Natural killer cell treated with Interleukin-12 subunit alpha and Interleukin-12 subunit beta and Interleukin-15 and Interleukin-18, amount 100 ng/mL, for 72 hours (primary cell): ENCODE measurements at places on chromosomes 2 and 18.

- DNase-seq, result no peak
These were observed 807 bp downstream of the GAREM1 start for GRCh38 chr18:32469691-32470459.

- DNase-seq, result no peak
These were observed 199.8 kb downstream of the EPHA4 start for GRCh38 chr2:221372159-221372884.

- DNase-seq, result no peak
These were observed 57.7 kb downstream of the BIN1 start for GRCh38 chr2:127048969-127049897.

- no peak for DNase-seq
These were observed 24.0 kb downstream of the C2orf49 start for GRCh38 chr2:105361102-105361889.

DNA sequence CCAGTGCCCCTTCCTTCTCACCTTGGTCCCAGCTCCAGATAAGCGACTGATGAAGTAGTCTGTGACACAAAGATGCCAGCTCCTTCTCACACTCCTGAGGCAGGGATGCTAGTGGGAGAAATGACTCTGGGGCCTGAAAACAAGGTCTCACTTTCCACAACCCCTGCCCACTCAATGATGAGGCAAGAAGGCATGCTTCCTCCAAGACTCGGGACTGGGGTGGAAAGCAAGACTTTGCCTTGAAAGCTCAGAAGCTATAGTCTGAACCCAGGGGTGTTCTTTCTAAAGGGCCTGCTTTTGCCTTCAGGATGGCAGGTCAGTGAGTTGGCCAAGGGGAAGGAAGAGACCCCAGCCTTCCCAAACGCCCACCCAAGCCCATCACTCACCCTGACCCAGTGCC is 1.4 kb downstream of the CCDC142 start:
- peak; percentile 44 for DNase-seq

- no peak for DNase-seq
These were observed 202.9 kb upstream of the NT5C1B start for GRCh38 chr2:18792226-18792629.

DNA sequence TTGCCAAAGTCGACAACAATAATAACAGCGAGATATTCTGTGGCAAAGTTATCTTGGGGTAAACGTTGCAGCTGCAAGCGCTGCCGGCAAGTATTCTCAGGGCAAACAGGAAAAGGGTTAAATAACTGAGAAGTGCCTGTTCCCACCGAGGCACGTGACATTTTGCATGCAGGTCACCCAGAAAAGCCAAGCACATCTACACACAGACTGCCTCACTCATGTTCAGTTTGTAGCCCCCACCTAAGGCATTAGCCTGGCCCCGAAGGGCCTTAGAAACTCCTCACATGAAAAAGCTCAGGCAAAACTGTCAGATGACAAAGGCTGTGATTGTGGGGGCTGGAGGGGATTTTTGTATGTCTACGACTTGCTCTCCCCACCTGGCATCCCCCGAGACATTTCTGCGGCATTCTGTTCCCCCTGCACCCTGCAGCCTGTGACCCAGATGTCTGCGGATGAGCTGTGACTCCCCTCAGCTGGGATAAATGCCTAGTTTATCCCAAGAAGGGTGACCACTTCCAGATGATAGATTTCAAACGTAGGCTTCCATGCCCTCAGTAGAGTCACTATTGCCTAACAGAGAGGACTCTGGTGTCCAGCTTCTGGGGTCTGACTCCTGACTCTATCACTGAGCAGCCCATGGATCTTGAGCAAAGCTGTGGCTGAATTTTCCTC is 215.2 kb upstream of the SIX2 start:
- DNase-seq, result no peak

GRCh38 chr2:241734467-241735208 is at the start of gene D2HGDH:
Gene D2HGDH (plus strand): TSS chr2:241734630. CDS start chr2:241735225, 595 bp downstream.
- peak; percentile 94 for DNase-seq

DNA sequence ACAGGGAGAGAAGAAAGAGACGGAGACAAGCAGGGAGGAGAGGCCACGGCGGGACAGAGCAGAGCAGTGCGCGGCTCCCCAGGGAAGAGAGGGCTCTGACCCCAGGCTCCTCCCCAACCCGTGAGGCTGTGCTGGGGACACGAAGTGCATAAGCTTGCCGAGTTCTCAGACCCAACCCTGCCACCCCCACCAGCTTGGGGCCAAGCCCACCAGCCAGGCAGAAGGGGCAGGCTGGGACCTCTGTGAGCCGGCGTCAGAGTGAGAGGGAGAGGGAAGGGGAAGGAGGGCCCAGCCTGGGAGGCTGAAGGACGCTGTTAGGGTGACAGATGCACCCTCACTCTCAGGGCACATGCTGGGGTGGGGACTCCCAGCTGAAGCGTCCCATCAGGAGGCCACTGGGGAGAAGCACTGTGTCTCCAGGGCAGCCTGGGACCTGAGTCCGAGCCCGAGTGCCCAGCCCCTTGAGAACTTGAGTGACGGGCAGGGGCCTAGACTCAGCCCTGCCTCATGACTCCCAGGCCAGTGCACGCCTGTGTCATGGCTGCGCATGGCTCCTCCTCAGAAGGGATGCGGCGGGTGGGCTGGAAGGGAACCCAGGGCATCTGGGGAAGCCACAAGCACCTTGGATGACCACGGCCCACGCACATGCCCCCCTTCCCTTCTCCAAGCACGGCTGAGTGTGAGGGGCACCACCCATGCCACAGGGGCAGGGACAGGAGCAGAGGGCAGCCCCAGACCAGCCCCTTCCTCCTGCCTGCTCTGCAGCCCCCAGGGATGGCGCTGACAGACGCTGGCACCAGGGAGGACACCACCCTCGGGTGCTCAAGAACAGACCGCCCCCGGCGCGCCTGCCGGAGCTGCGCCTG is 31.0 kb downstream of the MTERF4 start:
- no peak for DNase-seq

DNA sequence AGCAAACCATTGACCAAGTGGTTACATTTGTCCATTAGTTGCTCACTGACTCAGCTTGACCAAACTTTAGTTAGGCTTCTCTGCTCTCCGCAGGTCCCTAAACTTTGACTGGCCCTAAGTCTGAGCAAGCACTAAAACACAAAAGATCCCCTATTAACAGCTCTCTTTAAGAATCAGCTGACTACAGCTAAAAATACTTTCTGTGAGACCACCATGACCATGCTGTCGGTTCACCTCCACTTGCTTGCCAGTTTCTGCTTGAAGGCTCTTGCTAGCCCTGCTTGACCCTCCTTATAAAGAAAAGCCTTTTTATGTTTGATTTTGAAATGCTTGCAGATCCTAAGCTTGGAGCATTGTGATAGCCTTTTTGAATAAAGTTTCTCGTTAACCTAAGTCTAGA is 40.4 kb upstream of the RIT2 start:
- no peak for DNase-seq

- no peak for DNase-seq
These were observed 64.8 kb upstream of the CYTIP start for GRCh38 chr2:157508676-157509075.

DNA sequence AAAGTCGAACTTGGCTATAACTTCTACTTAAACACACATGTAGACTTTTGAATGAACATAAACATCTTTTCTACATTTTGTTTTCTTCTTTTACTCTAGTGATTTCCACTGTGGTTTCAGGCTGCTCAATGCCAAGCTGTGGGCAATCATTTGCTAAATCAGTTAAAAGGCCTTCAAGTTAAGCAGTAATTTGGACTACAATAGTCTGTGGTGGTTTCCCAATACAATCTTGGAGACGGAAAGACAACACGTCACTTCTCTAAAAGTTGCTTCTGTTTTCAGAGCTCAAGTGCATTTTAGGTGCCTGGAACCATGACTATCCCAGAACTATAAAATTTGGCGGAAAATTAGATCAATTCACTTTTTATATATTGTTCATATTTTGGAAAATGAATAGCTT is 69.4 kb downstream of the TXNL1 start:
- no peak for DNase-seq

- DNase-seq, result no peak
These were observed 47.5 kb upstream of the ACSL3 start for GRCh38 chr2:222813177-222813843.

GRCh38 chr2:197245829-197246804 is 64.5 kb downstream of the ANKRD44 start:
- no peak for DNase-seq

- no peak for DNase-seq
These were observed 55.0 kb upstream of the ITGA6 start for GRCh38 chr2:172372436-172372835.

DNA sequence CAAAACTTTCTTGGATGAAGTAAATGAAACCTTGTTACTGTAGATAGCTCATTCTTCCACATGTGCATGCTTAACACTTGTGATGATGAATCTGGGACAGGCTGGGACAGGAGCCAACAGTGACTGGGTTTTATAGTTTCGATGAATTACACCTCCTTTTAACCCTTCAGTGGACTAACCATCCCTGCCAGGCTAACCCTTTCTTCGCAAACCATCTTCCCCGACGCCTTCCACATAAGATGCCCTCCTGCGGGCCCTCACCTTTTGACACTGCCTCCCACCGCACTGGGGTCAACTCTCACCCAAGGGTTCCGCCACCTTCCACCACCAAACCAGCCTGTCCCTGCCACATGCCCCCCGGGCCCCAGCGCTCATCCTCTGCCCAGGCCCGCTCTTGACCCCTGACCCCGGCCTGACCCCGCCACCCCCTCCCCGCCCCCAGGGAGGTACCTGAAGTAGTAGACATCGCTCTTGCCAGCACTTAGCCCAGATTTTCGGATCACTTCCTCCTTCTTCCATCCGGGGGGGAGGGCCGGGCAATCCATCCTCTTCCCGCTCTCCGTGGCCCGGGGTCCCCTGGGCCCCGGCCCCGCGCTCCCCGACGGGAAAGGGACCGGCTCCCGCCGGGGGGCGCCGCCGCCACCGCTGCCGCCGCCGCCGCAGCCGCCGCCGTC is 764 bp downstream of the MBD2 start:
- DNase-seq, result no peak

DNA sequence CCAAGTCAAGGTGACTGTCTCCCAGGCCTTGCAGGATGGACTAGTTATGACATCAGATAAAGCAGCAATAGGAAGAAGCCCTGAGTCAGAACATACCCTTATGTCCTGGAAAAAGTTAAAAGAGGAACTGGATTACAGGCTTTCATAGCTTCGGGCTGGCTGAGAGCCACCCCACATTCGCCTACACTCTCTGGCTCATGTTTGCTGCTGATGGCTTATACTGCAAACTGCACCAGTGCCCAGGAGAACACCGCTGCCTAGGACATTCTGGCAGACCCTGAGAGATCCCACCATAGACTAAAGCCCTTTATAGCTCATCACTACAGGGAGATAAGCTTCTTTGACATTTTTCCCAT is 20.3 kb downstream of the SLC8A1 start:
- DNase-seq, result no peak

DNA sequence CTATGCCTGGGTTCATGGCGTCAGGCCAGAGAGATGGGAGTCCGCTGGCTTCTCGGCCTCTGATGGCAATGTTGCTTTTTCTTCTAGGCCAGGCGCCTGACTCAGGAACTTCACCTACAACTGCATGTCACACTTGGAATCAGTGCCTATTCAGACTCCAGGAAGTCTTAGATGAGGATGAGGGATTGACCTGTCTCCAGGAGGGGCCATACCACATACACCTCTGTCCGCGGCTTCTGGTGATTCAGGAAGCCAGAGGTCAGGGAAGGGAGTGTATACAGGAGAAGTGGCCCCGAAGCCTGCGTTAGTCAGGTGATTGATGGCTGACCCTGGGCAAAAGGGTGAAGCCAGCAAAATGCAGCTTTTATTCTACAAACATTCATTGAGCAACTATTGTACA is 109.1 kb upstream of the RMDN2 start:
- no peak for DNase-seq

DNA sequence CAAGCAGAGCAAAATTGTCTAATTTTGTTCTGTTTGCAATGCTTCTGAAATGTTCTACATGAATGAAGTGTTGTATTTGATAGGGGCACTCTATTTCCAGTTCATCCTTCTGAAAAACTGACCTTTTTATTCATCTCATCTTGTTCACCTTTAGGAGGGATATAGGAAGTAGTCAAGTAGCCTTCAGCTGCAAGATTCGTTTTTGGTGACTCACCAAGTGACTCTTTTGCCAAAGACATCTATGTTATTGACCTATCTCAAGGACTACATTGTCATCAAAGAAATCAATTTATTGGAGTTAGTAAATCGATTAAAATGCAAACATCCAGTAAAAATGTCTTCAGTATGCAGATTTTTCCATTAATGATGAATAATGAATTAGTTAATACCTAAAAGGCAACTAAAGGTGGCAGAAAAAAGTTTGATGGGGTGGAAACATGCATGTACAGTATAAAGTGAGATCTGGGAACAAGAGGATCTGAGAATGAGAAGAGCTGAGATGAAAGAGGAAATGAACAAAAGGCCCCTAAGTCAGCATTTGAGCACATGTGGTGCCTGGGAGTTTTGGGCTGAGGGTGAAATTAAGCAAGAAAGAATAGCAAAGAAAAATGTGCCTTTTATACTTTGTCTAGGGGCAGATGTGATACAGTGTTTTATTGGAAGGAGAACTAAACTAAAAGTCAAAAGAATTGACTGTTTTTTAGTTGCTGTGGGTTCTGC is 255.1 kb upstream of the LINC00305 start:
- DNase-seq, result no peak

DNA sequence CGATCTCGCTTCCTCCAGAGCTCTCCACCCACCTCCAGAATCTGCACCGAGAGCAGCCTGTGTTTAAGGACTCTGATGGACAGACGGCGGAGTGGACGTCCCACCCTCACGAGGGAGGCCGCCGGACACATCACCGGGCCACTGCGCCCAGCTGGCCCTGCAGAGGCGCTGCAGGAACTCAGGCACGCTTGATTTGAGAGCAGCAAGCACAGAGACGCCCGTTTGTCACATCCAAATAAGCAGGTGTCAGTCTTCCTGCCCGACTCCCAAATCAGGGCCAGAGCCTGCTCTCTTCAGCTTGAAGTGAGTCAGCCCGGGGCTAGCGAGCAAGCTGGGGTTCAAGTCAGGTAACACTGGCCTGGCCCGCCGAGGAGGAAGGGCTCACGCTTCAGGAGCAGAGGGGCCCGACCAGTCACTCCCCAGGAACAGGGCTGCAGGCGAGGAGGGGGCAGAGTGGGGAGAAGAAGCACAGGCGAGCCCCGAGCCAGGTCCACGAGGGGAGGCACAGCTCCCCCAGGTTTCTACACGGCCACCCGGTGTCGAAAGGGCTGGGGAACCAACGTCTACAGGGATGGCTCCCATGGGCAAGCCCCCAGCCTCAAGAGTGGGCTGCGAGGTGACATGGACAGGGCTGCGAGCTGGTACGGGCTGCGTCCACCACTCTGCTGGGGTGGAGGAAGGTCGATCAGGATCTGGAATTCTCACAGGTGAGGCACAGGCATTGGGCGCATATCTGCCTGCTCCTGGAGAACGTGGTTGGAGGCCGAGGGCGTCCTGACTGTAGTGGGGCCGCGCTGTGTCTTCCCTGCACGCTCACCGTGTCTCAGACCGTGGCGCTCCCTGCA is 52.5 kb upstream of the CTDP1 start:
- no peak for DNase-seq

DNA sequence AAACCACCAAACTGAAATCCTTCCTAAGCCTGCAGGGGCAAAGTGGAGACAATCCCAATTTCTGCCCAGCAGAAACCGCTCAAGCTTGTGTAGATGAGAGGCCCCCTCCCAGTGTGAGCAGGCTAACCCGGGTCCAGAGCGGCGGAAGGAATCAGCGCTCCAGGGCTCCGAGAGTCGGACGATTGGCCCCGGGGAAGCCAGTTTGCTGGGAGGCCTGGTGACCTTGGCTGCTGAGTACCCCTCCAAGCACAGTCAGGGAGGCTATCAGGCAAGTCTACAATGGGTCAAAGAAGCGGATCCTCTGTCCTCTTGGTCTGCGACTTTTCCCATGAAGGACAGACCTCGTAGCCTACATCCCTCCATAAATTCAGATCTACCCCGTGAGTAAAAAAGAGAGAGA is 16.8 kb upstream of the EN1 start:
- DNase-seq, result no peak
